ENCODE measurements at places on chromosomes 2 and 18. TPM values are rescaled to one million over a fixed set of nuclear protein-coding genes. Genes with fewer than 3 reads are reported as not detected.

GAREM1 gene
- 1.9 TPM for total RNA-seq

SALL3 gene
- not detected for total RNA-seq

IGFBP5 gene
- 52.9 TPM for total RNA-seq

LIMS4 gene
- 19.5 TPM for total RNA-seq

UGT1A3 gene
- not detected for total RNA-seq

SLC9A2 gene
- under 0.01 TPM for total RNA-seq

EPG5 gene
- 22.0 TPM for total RNA-seq

VWA3B gene
- total RNA-seq, result not detected

GKN2 gene
- not detected for total RNA-seq

CYP1B1 gene
- 0.18 TPM for total RNA-seq

AGXT gene
- total RNA-seq, result not detected

SF3B6 gene
- total RNA-seq, result 168 TPM

NOL4 gene
- total RNA-seq, result under 0.01 TPM

ADAM23 gene
- 18.4 TPM for total RNA-seq

GALNT5 gene
- 6.4 TPM for total RNA-seq

MMADHC gene
- total RNA-seq, result 155 TPM

DYNC1I2 gene
- 142 TPM for total RNA-seq

OXER1 gene
- not detected for total RNA-seq

UXS1 gene
- 36.1 TPM for total RNA-seq

DSC3 gene
- 0.38 TPM for total RNA-seq

TSGA10 gene
- 1.0 TPM for total RNA-seq

SPIRE1 gene
- 23.2 TPM for total RNA-seq

LHCGR gene
- total RNA-seq, result not detected

TUBA3E gene
- not detected for total RNA-seq

DNPEP gene
- 44.0 TPM for total RNA-seq

ZNF804A gene
- total RNA-seq, result 0.27 TPM

OSR1 gene
- not detected for total RNA-seq

IL1F10 gene
- not detected for total RNA-seq

FOSL2 gene
- total RNA-seq, result 57.5 TPM

NTSR2 gene
- total RNA-seq, result not detected

PMAIP1 gene
- total RNA-seq, result 10.4 TPM

XDH gene
- total RNA-seq, result not detected

PLGLB2 gene
- total RNA-seq, result 1.3 TPM

ALS2 gene
- 29.9 TPM for total RNA-seq

CFAP65 gene
- under 0.01 TPM for total RNA-seq

RTKN gene
- 9.0 TPM for total RNA-seq

SLC11A1 gene
- 0.19 TPM for total RNA-seq

RGPD8 gene
- 21.5 TPM for total RNA-seq

CD8A gene
- total RNA-seq, result not detected

UGT1A5 gene
- total RNA-seq, result not detected

ADD2 gene
- 4.3 TPM for total RNA-seq

SOCS6 gene
- total RNA-seq, result 22.6 TPM

C2orf74 gene
- total RNA-seq, result 20.2 TPM

SLC25A12 gene
- 13.2 TPM for total RNA-seq

GRHL1 gene
- 0.63 TPM for total RNA-seq

NETO1 gene
- not detected for total RNA-seq

TUBB6 gene
- total RNA-seq, result 1,207 TPM

All from endothelial cell of coronary artery (primary cell).